ENCODE measurements at places on chromosomes 2 and 18.

DNA sequence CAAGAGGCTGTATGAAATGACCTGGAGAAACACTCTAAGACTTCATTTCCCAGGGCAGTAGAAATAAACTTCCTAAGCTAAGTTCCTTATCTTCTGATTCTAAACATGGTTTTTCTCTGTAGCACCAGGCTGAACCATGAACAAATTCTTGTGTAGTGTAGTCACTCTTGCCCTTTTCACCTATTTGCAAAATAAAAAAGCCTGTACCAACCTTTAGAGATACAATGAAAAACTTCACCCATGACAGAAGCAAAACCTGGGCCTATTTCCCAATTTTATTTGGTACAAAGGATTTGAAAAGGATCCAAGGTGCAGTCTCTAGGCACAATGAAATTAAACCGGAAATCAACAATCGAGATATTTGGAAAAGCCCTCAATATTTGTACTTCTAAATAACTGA, 43.6 kb downstream of the POLR1A start:
- DNase-seq, result no peak

DNA sequence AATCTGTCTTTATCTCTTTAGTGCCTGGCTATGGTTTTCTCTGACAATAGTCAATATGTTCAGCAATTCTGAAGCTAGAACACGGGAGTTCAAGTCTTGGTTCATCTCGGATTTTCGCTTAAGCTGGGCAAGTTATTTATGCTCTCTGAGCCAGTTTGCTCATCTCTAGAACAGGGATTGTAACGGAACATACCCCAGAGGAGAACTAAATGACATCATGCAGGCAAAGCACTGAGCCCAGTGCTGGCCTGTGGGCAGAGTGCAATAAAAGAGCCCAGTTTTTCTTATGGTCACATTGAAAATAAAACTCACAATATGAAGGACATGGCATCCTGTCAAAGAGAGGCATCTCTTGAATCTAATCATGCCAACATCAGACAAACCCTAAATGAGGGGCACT, 143.9 kb downstream of the ZBTB7C start:
- no peak for DNase-seq

DNA sequence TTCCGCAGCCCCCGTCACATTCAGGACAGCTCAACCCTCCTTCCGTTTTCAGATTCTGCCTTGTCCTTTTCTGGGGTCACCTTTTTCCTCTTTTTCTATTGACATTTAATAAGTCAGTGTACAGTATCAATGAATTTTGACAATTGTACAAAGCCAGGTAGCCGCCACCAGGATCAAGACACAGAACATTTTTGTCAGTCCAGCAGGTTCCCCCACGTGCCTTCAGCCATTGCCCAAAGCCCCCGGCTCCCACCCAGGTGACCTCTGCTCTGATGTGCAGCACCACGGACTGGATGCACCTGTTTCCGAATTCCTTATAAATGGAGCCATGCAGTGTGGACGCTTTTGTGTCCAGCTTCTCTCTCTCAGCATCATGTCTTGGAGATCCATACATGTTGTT, 30.0 kb downstream of the CROCC2 start:
- no peak for DNase-seq

DNA sequence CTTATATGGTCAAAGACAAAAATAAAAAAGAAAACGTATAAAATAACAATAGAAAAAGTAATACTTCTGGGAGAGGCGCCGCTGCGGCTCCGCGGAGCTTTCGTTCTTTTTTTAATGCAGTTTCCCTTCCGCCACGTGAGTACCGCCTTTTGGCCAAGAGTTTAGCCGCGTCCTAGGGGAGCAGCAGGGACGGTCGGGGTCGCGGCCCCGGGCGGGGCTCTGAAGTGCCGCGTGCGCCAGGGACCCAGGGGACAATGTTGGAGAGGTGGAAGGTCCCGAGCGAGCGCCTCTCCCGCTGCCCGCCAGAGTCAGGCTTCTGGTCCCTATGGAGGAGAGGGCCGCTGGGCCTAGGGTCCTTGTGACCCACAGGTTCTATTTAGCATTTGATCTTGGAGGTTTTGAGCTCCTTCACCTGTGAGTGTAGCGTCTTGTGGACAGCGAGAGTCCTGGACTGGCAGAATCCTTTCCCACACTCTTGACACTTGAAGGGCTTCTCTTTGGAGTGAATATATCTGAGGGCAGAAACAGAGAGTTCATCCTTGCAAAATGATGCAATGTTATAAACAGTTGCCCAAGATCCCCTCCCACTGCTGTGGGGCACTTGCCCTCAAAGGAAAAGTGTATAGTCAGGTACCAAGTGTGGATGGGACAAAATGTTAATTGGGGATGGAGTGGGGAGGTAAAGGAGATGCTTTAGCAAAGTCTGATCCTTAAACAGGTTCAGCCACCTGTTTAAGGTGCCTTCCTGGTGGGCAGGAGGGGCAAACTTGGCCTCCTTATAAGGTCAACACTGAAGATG, 6.3 kb downstream of the OSR1 start:
- no peak for DNase-seq

GRCh38 chr18:398935-399630, 101.4 kb downstream of the COLEC12 start:
- no peak for DNase-seq
